ENCODE measurements at places on chromosomes 3 and 15. TPM values are rescaled to one million over a fixed set of nuclear protein-coding genes. Genes with fewer than 3 reads are reported as not detected.

The PLSCR5 gene
- total RNA-seq, result not detected

The EPHA6 gene
- total RNA-seq, result not detected

The ATP13A5 gene
- not detected for total RNA-seq

The FGF7 gene
- 351 TPM for total RNA-seq

The PSMD2 gene
- total RNA-seq, result 596 TPM

The GALK2 gene
- total RNA-seq, result 31.8 TPM

The FBXO40 gene
- not detected for total RNA-seq

The FANCD2OS gene
- total RNA-seq, result not detected

The SEMA6D gene
- total RNA-seq, result 1.4 TPM

The GHSR gene
- total RNA-seq, result not detected

The SERPINI2 gene
- not detected for total RNA-seq

The GPR156 gene
- total RNA-seq, result not detected

The EXD1 gene
- total RNA-seq, result not detected

The WDR49 gene
- not detected for total RNA-seq

The LOXL1 gene
- total RNA-seq, result 534 TPM

The ASB14 gene
- total RNA-seq, result not detected
